ENCODE measurements at places on chromosomes 6 and 20.

DNA sequence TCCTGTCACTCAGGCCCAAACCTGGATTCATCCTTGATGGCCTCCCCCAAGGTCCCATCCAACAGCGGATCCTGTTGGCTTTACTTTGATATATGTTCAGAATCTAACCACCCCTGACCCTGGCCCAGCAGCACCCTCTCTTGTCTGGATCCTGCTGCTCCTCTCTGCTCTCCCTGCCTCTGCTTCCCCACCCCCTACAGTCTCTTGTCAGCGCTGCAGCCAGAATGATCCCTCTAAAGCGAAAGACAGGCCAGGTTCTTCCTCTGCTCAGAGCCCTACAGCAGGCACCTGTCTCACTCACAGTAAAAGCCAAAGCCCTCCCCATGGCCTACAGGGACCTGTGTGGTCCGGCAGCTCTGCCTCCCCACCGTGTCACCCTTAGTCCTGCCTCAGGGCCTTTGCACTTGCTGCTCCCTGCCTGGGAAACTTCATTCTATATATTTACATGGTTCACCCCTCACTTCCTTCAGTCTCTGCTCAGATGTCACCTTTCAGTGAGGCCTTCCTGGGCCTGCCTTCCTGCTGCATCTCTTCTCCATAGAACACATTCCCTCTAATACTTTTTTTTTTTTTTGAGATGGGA lies 37.4 kb upstream of the KCNB1 start:
- DNase-seq: no peak

DNA sequence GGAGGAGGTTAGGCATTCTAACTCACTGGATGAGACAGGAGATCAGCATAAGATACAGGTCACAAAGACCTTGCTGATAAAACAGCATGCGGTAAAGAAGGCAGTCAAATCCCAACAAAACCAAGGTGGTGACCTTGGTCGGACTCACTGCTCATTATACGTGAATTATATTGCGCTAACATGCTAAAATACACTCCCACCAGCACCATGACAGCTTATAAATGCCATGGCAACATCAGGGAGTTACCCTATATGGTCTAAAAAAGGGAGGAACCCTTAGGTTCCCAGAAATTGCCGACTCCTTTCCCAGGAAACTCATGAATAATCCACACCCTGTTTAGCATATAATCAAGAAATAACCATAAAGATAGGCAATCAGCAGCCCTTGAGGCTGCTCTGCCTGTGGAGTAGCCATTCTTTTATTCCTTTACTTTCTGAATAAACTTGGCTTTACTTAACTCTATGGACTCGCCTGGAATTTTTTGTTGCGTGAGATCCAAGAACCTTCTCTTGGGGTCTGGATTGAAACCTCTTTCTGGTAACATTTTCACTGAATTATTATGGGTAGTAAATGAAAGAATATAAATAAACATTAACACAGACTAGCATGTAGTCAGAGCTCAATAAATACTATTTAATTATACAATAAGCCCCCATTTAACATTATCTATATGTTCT lies 3.0 kb upstream of the LAMA4 start:
- DNase-seq: no peak

GRCh38 chr6:140203661-140204147 lies 829.3 kb upstream of the CITED2 start:
- DNase-seq: no peak

- no peak for DNase-seq
Observed at GRCh38 chr6:103002282-103002681, 1608.8 kb downstream of the GRIK2 start.

GRCh38 chr6:47242483-47243386 lies 67.0 kb downstream of the TNFRSF21 start:
- DNase-seq: peak; percentile 26

DNA sequence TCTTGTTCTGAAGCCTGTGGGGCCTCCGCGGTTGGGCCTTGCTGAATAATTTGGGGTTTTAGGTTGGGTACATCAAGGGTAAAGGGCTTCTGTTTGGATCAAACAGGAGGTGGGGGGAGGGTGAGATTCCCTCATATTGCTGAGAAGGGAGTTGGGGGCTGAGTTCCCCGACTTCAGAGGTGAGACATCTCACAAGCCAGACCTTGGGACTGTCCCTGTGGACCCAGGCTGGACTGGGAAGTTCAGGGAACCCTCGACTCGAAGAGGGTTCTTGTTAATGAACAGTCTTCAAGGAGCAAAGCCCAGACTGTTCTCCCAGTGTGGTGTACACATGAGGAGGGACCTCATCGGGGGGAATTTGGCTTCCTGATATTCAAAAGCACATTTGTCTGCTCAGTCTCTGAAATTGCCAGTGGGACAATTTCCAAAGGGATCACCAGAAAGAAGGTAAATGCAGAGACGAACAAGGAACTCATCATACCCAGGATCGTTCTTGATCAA lies 118.5 kb downstream of the SYCP2 start:
- DNase-seq: no peak

GRCh38 chr6:128558924-128559323 lies 38.5 kb upstream of the PTPRK start:
- DNase-seq: no peak

GRCh38 chr6:38651121-38651784 lies 11.5 kb upstream of the BTBD9 start:
- DNase-seq: no peak

DNA sequence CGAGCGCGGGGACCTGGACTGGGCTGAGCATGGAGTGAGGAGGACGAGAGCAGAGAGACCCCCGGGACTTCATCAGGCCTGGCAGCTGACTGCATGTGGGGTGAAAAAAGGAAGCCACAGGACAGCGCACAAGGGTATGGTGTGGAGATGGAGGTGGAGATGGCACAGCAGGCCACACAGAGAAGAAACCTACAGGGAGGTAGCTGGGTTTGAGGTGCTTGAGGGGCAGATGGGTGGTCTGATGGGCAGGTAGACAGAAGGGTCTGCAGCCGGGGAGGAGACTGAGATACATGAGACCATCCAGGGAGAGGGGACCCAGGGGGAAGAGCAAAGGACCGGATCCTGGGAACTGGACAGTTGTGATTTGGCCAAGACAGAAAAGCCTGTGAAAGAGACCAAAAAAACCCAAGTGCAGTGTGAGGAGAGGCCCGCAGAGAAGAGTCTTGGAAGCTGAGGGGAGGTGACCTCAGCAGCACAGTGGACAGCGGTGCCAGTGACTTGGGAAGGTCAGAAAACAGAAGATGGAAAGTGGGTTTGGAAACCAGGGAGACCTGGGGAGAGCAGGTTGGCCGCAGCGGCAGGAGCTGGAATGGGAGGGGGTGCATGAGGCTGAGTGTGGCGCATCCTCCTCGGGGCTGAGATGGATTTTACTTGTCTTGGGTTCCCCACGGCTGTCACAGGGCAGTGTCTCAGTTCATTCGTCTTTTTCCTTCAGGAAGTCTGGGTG lies 5.5 kb downstream of the HLA-DPB1 start:
- DNase-seq: no peak

GRCh38 chr6:111980971-111981840 lies 72.7 kb upstream of the CCN6 start:
- no peak for DNase-seq

- DNase-seq: no peak
Observed at GRCh38 chr6:72938104-72938503, 287.2 kb downstream of the KHDC1L start.

DNA sequence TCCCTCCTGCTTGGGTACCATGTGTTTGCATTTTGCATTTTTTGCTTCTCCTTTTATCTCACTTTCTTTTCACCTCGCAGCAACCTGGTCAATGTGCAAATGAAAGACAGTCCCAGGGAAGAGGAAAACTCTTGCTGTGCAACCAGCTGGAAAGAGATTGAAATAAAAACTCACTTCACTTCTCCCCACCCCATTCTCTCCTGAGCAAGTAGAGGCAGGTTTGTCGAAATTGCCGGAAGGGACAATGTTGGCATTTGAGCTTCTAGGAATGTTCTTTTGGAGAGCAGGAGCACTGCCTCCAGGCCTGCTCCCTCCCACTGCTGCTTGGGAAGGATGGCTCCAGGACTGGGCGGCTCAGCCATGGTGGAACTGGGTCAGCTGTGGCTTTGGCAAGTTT lies 30.6 kb downstream of the KCNG1 start:
- DNase-seq: no peak

DNA sequence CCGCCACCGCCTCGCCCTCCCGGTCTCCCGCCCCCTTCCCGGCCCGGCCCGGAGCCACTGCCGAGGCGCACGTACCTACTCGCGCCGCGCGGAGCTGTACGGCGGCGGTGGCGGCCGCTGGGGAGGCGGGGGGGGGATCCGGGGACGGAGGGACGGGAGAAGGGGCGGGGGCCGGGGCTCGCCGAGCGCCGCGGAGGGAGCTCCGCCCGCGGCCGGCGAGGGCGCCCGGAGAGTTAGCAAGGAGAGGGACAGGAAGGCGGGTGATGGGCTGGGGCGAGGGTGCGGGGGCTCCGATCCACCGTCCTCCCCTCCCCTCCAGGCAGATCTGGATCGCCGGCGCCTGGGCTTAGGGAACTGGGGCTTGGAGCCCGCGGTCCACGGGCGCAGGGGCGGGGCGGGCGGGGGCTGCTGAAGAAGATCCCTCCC lies 548 bp upstream of the TMEM74B start:
- DNase-seq: no peak

DNA sequence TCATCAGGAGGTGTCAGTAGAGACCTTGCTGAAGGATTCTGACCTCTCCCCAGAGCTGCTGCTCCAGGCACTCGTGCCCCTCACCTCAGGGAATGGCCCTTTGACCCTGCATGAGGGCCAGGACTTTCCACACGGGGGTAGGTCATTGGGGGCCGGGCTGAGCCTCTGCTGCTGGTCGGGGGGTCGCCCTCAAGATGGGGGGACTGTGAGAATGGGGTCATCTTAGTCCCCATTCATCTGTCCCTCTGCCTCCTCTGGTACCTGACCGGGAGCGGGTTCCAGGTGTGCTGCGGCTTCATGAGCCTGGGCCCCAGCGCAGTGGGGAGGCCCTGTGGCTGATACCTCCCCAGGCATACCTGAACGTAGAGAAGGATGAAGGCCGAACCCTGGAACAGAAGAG lies 15.8 kb downstream of the DNPH1 start:
- no peak for DNase-seq
